Activated T-cell treated with anti-CD3 and anti-CD28 coated beads for 24 hours (primary cell): ENCODE measurements at places on chromosomes 7 and 10.

GRCh38 chr7:66082083-66082482, 6.5 kb downstream of the ASL start:
- DNase-seq: no peak

GRCh38 chr7:50653126-50653864, 88.1 kb upstream of the DDC start:
- no peak for DNase-seq

DNA sequence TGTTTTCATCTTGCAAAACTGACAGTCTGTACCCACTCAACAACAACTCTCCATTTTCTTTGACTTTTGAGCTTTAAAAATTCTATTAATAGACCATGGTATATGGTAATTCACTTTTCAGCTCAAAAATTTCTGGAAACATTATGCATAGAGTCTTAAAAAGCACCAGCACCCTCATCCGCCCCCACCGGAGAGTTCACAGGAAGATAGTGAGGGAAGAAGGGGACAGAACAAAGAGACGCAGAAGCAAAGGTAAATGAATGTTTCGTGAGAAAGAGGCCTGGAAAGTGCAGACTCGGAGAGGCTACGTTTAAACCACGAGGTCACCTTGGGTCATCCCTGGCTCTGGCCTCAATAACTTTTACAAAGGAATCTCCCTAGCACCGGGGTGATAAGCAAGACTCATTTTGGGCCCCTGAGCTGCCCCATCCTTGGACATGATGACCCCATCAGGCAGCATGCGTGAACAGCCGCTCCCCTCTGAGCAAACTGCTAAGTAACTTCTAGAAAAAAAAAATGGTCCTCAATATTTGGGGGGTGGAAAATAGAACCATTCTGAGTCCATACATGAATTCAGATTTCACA, 96.3 kb downstream of the CPXM2 start:
- no peak for DNase-seq

GRCh38 chr7:111096997-111097396, 6.1 kb downstream of the LRRN3 start:
- no peak for DNase-seq

GRCh38 chr7:39515534-39516228, 50.5 kb upstream of the YAE1 start:
- no peak for DNase-seq

GRCh38 chr10:30092151-30092790, 32.9 kb upstream of the JCAD start:
- no peak for DNase-seq

GRCh38 chr7:69775231-69775771, 177.0 kb downstream of the AUTS2 start:
- DNase-seq: no peak

- no peak for DNase-seq
Observed at GRCh38 chr10:4407783-4408182, 418.2 kb upstream of the AKR1E2 start.

DNA sequence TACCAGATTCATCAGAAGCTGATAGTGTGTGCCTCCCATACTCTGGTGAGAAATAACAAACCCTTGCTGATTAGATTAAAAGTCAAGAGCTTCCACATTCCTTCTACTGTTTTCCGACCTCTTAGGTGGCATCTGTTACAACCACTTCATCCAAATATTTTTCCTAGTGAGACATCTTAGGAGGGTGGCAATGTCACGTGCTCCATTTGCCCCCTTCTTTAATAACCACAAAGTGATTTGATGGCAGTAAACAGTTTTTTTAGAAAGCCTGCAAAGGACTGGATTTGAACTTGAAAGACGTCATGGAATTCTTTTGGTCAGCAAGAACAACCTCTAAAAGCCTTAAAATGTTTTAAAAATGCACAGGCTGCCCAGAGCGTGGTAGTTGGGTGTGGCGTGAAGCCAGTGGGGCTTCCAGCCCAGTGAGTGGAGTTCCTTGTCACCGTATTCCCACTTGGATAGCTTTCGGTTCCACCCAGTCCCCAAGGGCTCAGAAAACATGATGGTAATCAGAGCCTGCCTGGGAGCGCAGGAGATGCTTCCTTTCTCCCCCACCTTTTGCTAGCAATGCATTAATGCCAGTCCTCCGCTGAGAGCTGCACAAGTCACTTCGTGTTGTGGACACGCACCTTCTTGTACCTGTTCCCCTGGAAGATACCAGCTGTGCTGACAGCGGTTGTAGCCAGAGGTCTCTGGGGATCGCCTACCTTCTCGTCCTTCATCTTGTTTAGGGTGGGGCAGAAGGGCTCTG, 256.4 kb downstream of the KIAA1217 start:
- DNase-seq: no peak

GRCh38 chr7:1459920-1460820, 900 bp upstream of the MICALL2 start:
- no peak for DNase-seq

- DNase-seq: no peak
Observed at GRCh38 chr7:139033346-139034114, 2.3 kb downstream of the ZC3HAV1L start.

DNA sequence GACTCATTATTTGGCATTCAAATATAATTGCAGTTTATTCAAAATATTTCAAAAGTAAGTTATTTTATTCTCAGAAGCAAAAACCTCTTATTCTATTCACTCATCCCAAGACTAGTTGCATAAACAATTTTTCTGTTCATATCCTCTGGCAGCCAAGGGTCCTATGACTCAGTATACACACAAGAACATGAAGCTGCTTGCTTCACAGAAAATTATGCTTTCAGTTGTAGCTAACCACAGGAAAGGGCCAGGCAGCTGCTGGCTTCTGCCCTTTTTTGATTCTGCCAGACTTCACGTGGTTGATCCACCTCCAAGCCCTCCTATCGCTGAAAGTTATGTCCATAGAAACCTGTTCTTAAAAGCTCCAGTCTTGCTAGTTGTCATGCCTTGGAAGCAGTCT, 108.8 kb downstream of the ABCA13 start:
- DNase-seq: no peak

DNA sequence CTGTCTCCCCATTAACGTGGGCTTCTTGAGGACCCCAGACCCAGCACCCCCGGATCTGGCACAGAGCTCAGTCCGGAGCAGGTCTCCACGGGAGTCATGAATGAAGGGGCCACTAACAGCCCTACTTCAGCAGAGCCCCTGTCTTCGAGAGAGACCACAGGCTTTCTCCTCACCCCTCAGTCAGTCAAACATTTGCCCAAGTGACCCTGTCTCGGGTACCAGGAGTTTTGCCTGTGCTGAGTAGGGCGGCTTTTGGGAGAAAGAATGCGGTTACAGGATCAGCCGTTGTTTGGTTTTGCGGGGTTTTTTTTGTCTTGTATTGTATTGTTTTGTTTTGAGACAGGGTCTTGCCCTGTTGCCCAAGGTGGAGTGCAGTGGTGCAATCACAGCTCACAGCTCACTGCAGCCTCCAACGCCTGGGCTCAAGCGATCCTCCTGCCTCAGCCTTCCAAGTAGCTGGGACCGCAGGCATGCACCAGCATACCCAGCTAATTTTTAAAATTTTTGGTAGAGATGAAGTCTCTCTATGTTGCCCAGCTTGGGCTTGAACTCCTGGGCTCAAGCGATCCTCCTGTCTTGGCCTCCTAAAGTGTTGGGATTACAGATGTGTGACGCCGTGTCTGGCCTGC, 16.5 kb downstream of the ADAP1 start:
- no peak for DNase-seq

DNA sequence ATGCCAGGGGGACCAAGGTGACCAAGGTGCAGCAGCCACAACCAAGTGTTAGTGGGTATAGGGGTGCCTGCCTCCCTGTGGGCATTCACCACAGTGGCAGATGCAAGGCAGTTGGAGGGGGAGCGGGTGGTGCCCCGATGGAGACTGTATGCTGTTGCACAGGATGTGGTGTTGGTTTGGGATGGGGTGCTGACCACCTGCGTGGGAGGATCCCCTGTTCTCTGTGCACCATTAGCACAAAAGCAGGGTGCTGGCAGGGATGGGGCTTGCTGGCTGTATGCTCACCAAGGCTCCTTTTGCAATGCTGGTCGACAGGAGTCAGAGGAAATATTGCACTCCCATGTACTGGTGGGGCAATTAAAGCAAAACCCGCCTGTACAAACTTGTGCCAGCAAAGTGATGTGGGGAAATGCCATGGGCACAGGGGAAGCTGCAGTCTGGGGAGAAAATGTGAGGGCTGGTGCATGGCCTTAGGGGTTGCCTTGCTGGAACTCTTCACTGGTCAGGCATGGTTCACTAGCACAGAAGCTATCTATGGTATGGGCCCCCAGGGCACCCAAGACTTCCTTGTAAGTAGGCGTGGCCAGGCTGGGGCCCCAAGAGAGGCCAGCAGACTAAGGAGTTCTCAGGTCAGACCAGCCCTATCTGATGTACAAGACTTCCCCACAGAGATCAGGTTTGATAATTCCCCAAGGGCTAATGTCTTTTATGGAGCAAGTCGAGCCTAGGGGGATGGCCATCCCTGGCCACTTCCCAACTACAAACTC, 51.9 kb upstream of the GNAT3 start:
- DNase-seq: no peak

DNA sequence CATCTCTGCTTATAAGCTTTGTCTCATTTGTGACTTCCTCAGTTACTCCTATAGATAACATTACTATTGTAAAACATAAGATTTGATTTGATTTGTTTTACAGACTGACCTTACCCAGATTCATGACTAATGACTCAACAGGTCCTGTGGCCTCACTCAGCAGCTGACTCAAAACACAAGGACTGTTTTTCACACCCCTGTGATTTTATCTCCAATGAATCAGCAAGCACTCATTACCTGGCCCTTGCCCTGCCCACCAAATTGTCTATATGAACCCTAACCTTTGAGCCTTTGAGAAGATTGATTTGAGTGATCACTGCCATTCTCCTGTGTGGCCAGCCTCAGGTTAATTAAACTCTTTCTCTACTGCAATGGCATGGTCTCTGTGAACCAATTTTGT, 1064.6 kb upstream of the LRRTM3 start:
- no peak for DNase-seq

GRCh38 chr10:129045599-129045998, 421.4 kb upstream of the MGMT start:
- no peak for DNase-seq

DNA sequence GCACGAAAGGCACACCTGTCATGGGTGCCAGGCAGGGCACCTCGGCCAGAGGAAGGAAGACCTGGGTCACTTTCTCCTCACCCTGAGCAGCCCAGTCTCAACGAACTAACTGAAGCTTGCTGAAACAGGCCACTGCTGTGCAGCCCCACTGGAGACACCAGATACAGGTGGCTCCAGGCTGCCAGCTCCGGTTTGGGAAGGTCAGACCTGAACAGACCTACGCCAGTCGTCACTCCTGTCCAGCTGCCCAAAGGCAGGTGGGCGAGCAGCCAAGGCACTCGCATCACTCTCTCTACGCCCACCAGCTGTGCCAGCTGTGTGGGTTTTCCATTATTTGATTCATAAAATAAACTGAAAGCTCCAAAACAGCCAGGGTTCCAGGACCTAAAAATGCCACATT, 256.1 kb downstream of the ZMYND11 start:
- DNase-seq: no peak

DNA sequence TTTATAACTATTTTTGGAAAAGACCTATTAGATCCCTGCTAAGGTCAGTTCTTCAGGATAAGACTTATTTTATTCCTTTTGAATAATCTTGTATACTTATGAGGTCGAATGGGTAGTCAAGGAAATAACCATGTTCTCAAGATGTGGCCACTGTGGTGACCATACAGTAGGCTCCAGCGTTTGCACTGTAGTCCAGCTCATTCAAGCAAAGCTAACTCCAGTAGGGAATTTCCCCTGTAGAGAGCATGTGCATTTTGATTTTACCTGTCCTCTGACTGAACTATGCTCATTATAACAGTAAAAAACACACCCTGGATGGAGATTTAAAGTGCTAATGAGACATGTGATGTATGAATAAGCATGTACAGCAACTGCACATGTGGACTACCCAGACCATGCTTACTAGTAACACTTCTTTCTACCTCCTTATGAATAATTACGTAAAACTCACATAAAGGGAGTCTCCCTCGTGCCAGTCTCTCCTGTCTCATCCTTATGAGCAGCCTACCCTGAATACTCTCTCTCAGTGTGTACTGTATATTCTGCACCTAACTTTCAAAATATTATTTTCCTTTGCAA, 32.4 kb upstream of the SEMA3E start:
- no peak for DNase-seq

GRCh38 chr10:84660450-84661159, 332.2 kb downstream of the CCSER2 start:
- DNase-seq: no peak

- no peak for DNase-seq
Observed at GRCh38 chr7:20146451-20146850, 70.7 kb downstream of the MACC1 start.

- no peak for DNase-seq
Observed at GRCh38 chr10:110170142-110170971, 37.0 kb upstream of the MXI1 start.
